Activated T-helper 2 cell treated with anti-CD3 and anti-CD28 coated beads, Interferon-gamma antibody, Interleukin-2, Interleukin-4, amounts not matched to agents 10 μg/mL and 5 μg/mL and 100 μg/mL, durations not matched to agents 14 hours and 24 hours and 36 hours (primary cell): ENCODE measurements at places on chromosomes 1 and 21.

GRCh38 chr1:181013144-181013543 lies 9.5 kb downstream of the STX6 start:
- no peak for DNase-seq

DNA sequence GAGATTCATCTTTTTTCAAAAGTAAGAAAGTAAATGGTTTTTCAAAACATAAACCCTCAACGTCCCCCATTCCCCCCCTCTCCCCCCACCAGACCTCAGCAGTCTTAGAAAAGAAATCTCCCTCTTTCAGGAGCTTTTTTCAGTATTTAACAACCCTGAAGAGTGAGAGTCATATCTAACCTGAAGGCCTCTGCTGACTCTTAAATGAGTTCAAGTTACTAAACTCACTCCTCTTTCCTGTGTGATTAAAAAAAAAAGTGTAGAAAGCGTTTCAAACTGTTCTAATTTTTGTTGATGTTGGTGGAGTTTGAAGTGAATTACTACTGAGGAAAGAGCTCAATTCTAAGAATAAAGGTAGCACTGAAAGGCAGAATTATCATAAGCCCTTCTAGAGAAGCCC lies 93.7 kb downstream of the VAV3 start:
- DNase-seq: no peak

GRCh38 chr1:190373705-190374336 lies 103.8 kb downstream of the BRINP3 start:
- DNase-seq: no peak

GRCh38 chr1:228337031-228337564 lies 69.5 kb downstream of the TRIM11 start:
- DNase-seq: no peak
